IPS DF 6.9 (cell line): ENCODE measurements at places on chromosomes 6 and 20.
A peak's percentile ranks its signal among the peaks of the same experiment; 100 is the strongest.

GRCh38 chr6:11685481-11686093, 93.0 kb downstream of the ADTRP start:
- H3K4me1 ChIP-seq, result no peaks in the 10 kb centered on the region; the same call in 1 of the 2 replicates
- H3K4me3 ChIP-seq, result no peak overlapping the region
- no peaks in the 10 kb centered on the region for H3K27me3 ChIP-seq
- no peak overlapping the region for H3K27ac ChIP-seq
- DNase-seq, result no peak

DNA sequence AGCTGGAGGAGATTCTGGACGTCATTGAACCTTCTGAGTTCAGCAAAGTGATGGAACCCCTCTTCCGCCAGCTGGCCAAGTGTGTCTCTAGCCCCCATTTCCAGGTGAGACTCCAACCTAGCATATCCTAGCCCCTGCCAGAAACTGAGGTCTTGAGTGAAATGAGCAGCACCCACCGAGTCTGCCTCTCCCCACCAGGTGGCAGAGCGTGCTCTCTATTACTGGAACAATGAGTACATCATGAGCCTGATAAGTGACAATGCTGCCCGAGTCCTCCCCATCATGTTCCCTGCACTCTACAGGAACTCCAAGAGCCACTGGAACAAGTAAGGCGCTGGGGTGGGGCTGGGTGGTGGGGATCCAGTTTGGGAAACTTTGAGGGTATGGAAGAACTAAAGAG, 4.6 kb downstream of the MEA1 start:
- no peak overlapping the region for H3K4me3 ChIP-seq
- H3K36me3 ChIP-seq, result peaks cover 36% of the 10 kb centered on the region
- no peaks in the 10 kb centered on the region for H3K4me1 ChIP-seq
- H3K27ac ChIP-seq, result no peak overlapping the region
- no peak for DNase-seq

- H3K4me3 ChIP-seq, result no peak overlapping the region
- no peak overlapping the region for H3K27ac ChIP-seq
- H3K27me3 ChIP-seq, result no peaks in the 10 kb centered on the region
- DNase-seq, result no peak
These were observed 154.6 kb downstream of the CDKAL1 start for GRCh38 chr6:20688710-20689500.

DNA sequence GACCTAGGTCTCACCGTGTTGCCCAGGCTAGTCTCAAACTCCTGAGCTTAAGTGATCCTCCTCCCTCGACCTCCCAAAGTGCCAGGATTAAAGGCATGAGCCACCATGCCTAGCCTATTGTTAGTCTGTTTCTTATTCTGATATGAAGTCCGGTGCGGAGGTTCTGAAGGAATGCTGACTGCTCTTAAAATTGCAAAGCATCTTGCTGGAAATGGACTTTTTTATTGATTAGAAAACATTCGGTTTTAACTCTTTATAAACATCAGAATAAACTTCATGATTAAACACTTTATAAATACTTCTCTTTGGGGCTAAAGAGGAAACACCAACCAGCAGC, 3.2 kb downstream of the TNFAIP3 start:
- no peak overlapping the region for H3K27ac ChIP-seq
- DNase-seq, result no peak
- peaks cover 3% of the 10 kb centered on the region; the same call in 1 of the 2 replicates for H3K27me3 ChIP-seq
- no peak overlapping the region for H3K4me3 ChIP-seq
- no peaks in the 10 kb centered on the region for H3K36me3 ChIP-seq

DNA sequence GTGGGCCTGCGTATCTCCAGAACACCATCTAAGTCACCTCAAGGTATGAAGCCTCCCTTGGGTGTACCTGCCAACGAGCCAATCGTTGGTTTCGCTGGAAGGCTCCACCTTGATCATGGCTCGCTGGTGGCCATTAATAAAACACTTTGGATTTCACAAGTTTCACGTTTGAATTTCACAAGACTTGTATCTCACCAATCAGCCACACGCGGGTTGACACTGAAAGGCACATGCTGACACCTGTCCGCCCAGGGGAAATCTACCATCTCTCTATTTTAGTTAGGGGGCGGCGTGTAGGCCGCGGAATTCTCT, 586 bp upstream of the HMGA1 start:
- peaks cover 5% of the 10 kb centered on the region for H3K4me1 ChIP-seq
- peaks cover 11% of the 10 kb centered on the region for H3K36me3 ChIP-seq
- no peak for DNase-seq
- no peaks in the 10 kb centered on the region for H3K27me3 ChIP-seq
- H3K27ac ChIP-seq, result peak overlapping the region; percentile 64

DNA sequence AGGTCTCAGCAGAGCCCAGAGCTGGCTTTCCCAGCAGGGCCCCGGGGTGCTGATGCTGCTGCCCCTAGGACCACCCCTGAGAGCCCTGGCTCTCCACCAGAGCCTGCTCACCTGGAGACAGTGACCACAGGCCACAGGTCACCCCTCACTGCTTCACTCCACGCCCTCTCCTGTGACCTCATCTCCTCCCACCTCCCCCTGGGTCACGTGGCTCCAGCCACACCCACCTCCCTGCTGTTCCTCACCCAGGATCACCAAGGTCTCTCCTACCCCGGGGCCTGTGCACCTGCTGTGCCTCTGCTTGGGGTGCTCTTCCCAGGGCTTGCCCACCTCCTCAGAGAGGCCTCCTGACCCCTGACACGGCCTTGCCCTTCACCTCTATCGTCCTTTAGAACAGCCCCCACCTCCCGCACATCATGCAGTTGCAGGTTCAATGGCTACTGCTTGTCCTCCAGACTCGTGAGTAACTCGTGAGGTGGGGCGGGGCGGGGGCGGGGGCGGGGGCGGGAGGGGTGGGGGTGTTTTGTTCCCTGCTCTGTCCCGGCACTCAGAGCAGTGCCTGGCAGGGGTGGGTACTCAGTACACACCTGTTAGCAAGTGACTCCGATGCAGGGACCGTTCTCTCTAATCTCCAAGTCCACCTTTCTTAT, 468.0 kb downstream of the PREX1 start:
- H3K4me3 ChIP-seq, result no peak overlapping the region
- no peak for DNase-seq
- no peaks in the 10 kb centered on the region for H3K36me3 ChIP-seq
- no peaks in the 10 kb centered on the region for H3K27me3 ChIP-seq

GRCh38 chr6:119040229-119040628, 38.2 kb downstream of the FAM184A start:
- H3K4me1 ChIP-seq, result peaks cover 1% of the 10 kb centered on the region
- H3K27ac ChIP-seq, result no peak overlapping the region
- DNase-seq, result no peak
- no peak overlapping the region for H3K4me3 ChIP-seq

DNA sequence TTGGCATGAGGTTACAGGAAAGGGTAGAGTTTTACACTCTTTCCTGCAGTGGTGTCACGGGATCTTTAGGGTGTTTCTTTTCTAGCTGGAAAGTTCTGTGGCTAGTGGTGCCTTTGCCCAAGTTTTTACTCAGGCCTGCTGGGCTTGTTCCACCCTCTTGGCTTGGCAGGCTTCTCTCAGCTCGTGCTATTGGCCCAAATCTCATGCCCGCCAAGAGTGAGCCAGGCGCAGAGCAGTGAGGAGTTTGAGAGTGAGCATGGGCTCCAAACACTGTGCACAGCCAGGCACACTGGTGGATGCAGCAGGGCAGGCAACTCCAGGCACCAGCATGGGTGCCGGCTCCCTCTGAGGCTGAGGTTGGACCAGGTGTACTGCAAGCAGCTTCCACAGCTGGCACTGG, 206.5 kb downstream of the SAMD5 start:
- no peaks in the 10 kb centered on the region for H3K36me3 ChIP-seq
- no peaks in the 10 kb centered on the region; the same call in 1 of the 2 replicates for H3K4me1 ChIP-seq
- DNase-seq, result no peak
- H3K27ac ChIP-seq, result no peak overlapping the region
- no peak overlapping the region for H3K4me3 ChIP-seq

- no peak overlapping the region for H3K4me3 ChIP-seq
- no peaks in the 10 kb centered on the region for H3K4me1 ChIP-seq
- no peak for DNase-seq
- no peaks in the 10 kb centered on the region for H3K36me3 ChIP-seq
- H3K27ac ChIP-seq, result no peak overlapping the region
These were observed 113.9 kb downstream of the ALDH8A1 start for GRCh38 chr6:134835993-134836392.

- H3K36me3 ChIP-seq, result no peaks in the 10 kb centered on the region
- no peaks in the 10 kb centered on the region for H3K4me1 ChIP-seq
- peaks cover 14% of the 10 kb centered on the region; the same call in 1 of the 2 replicates for H3K27me3 ChIP-seq
- H3K27ac ChIP-seq, result no peak overlapping the region
- no peak for DNase-seq
- H3K4me3 ChIP-seq, result no peak overlapping the region
These were observed 281.2 kb upstream of the SUPT3H start for GRCh38 chr6:45658958-45659357.

DNA sequence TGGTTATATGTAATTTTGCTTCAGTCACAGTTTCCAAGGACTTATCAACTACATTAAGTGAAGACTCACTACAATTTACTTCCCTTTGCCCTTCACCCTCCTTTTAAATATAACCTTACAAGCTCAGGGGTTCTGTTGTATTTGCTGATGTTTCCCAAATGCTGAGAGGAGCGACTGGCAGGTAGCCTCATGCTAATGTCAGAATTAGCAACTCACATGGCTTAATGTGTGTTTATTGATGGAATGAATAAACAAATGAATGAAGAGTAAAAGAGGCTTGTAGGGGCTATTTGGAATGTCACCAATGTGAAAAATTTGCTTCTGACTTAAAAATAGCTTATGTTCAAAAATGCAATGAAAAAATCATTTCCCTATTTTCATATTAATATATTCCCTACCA, 41.4 kb upstream of the MAP7 start:
- no peaks in the 10 kb centered on the region for H3K27me3 ChIP-seq
- DNase-seq, result no peak
- H3K4me3 ChIP-seq, result no peak overlapping the region
- H3K36me3 ChIP-seq, result no peaks in the 10 kb centered on the region
